ENCODE measurements at places on chromosomes 2 and 18.

- no peak for DNase-seq
Observed at GRCh38 chr18:2414235-2414634, 157.1 kb downstream of the METTL4 start.

DNA sequence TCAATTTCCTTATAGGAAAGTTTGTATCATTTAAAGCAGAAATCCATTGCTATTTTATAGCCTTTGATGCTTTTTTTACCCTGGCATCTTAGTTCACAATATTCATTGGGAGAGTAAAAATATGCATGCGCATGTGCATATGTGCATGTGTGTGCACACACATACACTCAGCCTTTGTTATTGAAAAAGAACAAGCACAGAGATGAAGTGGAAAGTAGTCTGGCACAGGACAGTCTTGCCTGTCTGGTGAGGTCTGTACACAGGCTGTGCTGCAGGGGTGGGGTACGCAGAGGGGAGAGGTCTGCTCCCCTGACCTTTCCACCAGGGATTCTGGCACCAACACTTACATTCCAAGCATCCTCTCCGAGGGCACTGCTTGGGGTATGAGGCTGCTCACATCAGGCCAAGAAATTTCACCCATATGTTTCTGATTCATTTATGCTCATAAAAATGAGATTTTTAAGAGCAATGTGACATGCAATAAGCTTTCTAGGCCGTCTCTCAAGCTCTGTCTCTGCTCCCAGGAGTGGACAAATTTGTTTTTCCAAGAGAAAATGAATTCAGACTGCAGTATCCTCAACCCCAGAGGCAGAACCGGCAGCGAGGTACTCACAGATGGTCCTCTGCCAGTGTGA lies 237.2 kb downstream of the INSIG2 start:
- no peak for DNase-seq

DNA sequence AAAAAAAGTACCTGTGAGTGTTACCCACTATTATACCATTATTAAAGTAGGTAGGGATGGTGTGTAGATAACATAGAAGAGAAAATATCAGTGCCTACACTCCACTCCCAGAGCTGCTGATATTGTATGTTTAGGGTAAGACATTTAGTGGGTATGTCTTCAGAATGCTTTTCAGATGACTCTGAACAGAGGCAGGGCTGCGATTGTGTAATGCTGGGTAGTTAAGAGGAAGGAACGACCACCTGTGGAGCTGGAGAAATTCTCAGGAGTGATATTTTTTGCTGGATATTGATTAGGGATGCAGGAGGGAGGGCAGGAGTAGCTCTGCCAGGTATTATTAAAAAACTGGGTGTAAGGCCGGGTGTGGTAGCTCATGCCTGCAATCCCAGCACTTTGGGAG lies 2.8 kb downstream of the CNOT11 start:
- no peak for DNase-seq

DNA sequence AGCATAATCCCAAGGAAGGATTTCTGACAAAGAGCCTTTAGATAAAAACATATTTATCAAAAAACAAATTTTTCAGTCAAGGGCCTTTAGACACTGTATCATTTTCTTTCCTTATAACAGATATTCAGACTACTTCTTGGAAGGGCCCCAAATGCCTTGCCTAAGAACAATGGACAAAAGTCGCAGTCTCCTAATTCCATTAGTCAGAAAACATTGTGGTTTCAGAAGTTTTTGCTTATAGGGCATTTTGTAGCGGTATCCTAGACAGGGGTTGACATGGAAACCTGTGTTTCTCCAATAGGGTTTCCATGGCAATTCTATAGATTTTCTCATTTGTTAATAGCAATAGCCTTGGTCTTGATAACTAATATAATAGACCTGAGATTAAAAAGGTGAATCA lies 36.7 kb upstream of the AGPS start:
- no peak for DNase-seq

DNA sequence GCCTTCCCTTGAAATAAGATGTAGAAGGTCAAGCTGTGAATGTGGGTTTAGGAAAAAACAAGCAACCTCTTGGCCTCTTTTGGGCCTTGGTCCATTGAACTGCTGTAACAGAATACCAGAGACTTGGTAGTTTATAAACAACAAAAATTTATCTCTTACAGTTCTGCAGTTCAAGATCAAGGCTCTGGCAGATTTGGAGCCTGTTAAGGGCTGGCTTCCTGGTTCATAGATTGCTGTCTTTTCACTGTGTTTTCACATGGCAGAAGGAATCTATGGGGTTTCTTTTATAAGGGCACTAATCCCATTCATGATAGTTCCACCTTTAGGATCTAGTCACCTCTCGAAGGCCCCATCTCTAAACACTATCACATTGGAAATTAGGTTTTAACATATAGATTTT lies 20.2 kb upstream of the STK17B start:
- no peak for DNase-seq

DNA sequence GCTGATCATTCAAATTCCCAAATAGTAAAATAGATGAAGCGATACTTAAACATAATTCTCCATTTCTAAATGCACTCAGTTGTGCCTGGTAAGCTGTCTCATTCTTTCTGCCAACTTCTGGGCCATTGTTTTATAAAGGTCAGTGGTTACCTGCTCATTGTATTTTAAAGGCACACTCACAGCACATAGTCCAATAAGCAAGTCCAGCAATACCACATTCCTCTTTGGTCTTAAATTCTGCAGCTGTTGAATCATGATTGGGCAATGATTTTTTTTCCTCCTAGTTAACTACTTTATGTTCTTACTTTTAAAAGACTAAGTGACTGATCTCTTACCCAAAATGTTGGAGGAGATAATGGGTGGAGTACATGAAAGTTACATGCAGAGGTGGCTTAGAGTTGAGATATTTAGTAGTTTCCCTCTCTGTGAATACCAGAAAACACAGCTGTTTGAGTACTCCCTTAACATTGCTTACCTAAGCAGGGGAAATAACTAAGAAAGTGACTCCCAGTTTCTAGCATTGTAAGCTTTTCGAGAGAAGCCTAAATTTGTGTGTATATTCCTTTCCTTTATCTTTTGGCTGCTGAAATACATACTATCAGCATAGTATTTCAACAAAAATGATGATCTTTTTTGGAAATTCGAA lies 220.7 kb downstream of the CAMKMT start:
- no peak for DNase-seq
